CD4-positive, alpha-beta memory T cell (primary cell): ENCODE measurements at places on chromosomes 3 and 15. TPM values are rescaled to one million over a fixed set of nuclear protein-coding genes. Genes with fewer than 3 reads are reported as not detected.

GOLGA6B gene
- polyA plus RNA-seq: not detected

PLA2G4E gene
- polyA plus RNA-seq: not detected

DNA sequence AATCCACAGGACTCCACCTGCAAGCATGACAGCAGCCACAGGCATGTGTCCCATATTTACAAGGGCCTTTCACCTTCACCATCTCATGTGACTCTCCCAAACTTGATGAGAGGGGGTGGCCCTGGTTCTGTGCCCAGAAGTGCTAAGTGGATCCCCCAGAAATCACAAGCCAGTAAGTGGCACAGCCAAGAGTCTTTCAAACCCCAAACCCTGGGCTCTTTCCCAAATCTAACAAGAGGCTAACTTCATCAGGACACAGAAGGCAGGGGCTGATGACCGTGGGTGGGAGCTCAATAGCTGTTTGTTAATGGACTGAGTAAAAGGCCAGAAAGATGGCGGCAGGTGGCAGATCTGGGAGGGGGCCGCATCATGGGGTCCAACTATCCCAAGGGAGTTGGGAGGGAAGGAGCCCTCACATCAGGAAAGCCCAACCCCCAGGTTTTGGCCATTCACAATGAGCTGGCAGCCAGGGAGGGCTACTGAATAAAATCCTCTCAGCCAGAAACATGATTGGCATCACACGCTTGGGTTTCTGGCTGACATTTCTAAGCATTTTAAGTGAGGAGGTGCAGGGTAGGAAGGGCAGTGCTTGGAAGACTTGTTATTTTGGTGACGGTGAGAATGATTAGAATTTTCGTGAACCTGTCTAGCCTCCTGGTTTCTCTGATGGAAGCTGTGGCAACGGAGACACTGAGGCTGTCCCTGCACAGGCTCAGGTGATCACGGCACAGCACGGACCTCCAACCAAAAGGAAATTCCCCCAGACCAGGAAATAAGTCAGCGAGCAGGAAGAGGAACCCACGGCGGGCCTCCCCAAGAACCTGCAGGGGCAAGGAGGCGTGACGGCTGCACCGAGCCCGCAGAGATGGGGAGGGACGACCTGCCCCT, 109.3 kb downstream of the OXNAD1 start:
- peak; percentile 6 for DNase-seq

DNA sequence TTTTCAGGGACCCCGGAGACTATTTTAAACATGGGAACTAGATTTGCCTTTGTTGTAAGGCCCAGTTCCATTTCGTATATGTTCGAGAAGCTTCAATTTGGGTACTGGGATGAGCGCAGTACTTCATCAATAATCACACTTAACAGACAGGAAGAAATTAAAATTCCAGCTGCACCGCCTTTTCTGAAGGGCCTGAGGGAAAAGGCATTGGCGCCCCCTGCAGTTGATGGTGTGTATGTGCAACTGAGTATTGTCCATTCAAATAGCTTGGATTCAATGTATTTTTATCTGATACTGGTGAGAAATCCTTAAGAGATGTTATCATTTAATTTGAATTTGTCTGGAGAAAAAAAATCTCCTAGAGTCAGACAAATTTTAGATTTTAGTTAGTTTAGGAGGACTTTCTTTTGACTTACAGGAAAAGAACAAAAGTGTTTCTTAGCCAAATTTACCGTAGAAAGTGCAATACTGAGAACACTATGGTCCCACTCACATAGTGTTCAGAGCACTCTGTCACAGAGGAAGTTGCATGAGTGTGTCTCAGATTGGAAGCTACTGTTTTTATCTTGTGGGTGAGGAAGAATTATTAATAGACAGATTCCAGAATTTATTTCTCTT, 5.4 kb upstream of the ALDH1A2 start:
- peak; percentile 9 for DNase-seq

- no peak for DNase-seq
Measured at GRCh38 chr3:8759038-8759707, 10.2 kb downstream of the OXTR start.

DNA sequence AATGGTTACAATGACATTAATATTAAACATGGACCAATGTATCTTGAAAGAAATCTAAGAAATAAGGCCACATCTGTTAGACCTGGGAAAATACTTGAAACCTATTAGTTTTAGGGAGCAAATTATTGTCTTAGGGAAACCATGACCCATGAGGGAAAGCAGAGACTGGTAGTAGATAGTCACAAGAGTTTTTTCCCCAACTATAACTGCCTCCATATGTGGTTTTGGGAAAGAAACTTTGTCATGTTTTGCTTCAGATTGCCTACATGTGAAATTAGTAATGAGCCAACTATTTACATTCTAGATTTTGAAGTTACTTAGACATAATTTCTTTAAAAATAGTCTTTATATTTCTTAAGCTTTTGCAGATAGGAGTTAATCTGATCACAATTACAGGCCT, 474.9 kb downstream of the ROBO2 start:
- DNase-seq: no peak

DNA sequence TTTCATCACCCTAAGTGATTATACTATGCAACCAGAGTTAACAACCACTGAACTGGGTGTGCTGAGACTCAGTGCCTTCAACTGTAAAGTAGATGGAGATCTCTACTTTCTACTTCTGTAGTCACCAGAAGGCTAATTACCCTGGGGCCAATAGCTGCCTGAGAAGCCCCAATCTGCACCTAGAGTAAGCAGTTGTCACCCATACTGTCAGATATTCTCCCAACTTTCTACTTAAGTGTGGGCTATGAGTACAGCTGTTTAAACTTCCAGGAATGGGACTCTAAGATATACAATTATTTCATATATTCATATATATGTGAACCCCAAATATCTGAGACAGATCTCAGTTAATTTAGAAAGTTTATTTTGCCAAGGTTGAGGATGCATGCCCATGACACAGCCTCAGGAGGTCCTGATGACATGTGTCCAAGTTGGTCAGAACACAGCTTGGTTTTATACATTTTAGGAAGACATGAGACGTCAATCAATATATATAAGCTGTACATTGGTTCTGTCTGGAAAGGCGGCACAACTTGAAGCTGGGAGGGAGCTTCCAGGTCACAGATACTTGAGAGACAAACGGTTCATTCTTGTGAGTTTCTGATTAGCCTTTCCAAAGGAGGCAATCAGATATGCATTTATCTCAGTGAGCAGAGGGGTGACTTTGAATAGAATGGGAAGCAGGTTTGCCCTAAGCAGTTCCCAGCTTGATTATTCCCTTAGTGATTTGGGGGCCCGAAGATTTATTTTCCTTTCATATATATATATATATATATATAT, 41.9 kb downstream of the CCNL1 start:
- no peak for DNase-seq

GRCh38 chr3:150535204-150535603, 11.1 kb downstream of the SERP1 start:
- no peak for DNase-seq

DNA sequence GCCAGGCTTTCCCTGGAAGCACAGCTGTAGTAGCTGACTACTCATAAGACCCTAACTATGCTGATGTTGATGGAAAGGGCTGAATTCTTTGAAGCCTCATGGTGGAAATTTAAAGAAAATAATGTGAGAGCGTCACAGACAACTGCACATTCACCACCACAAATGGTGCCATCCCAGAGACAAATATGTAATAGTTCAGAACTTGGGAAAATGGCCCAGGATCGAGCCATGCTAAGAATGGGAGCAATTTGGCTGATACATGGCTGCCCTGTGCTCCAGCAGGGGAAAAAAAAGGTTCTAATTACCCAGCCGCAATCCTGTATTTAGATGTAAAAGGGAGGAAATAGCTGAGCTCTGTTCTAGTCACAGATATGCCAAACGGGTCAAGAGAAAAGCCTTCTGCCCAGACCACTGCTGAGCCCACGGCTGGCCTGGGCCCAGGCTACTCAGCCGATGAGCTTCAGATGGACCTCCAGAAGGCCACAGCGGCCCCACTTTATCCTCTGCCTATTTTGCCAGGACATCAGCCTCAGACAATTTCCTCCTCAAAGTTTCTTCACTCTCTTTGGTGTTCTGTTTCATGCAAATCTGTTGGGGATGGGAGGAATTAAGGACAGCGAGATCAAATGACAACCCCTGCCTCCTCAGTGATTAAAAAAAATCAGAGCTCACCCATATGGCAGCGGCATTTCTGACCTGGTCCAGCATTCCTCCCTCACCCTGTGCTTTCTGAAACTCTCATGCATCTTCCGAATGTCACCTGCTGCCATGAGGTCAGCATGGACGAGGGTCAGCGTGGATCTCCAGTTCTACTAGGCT, 54.5 kb upstream of the MEX3B start:
- no peak for DNase-seq

- DNase-seq: no peak
Measured at GRCh38 chr3:157297328-157297915, 137.5 kb upstream of the CCNL1 start.

DNA sequence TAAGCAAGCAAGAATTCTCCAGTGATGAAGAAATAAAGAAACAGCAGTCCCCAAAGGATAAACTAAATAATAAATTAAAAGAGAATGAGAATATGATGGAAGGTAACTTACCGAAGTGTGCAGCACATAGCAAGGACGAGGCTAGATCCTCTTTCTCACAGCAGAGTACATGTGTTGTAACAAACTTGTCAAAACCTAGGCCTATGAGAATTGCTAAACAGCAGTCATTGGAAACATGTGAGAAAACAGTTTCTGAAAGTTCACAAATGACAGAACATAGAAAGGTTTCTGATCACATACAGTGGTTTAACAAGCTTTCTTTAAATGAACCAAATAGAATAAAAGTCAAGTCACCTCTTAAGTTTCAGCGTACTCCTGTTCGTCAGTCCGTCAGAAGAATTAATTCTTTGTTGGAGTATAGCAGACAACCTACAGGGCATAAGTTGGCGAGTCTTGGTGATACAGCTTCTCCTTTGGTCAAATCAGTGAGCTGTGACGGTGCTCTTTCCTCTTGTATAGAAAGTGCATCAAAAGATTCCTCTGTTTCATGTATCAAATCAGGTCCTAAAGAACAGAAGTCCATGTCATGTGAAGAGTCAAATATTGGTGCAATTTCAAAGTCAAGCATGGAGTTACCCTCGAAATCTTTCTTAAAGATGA, 4.5 kb upstream of the SCG5 start:
- no peak for DNase-seq

DNA sequence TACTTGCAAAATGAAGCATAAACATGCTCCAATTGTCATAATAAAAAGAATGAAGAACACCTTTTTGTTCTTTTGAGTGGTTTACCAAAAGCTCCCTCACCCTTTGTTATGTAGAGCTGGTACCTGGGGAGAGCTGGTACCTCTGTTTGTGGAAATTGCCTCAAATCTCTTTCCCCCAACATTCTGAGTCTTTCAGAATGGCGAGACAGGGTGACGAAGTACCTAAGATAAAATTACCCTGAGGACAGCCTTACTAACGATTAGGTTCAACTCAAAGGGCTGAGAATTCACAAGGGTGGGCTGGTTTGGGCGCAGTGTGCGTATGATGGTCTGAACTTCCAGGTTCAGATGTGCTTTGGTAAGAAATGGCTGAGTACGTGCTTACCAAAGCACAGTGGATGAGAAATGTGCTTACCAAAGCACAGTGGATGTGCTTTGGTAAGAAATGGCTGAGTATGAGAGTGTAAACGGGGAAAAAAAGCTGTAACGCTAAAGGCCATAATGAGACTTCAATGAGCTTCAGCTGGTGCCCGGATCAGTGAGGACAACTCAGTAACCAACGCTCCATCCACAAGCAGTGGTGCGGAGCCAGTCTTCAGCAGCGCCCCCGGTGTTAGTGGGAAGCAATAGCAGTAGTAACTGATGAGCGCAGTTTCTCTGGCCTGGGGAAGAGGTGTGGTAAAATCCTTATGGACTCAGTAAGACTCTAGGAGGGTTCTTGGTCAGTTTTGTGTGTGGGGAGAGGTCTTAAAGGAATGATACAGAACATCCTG, 72.3 kb upstream of the LRIG1 start:
- DNase-seq: no peak

GRCh38 chr3:112633757-112634156, 7.2 kb downstream of the CCDC80 start:
- no peak for DNase-seq
